ENCODE measurements at places on chromosomes 3 and 15. TPM values are rescaled to one million over a fixed set of nuclear protein-coding genes. Genes with fewer than 3 reads are reported as not detected.

DNA sequence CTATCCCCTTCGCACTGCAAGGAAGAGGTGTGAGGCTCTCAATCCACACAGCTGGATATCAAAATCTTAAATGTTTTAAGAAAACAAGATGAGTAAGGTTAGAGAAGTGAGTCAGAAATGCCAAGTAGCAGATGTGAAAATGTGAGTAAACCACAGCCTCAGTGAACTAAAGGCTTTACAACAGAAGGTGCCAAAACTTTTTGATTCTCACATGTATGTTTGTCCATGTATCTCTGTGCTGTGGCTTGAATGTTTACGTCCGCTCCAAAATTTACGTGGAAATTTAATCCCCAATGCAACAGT lies 126.8 kb upstream of the PFN2 start:
- no peak for DNase-seq

GRCh38 chr3:48407542-48408099 lies 22.3 kb downstream of the PLXNB1 start:
- no peak for DNase-seq

Gene SOX14
- not detected for polyA plus RNA-seq

- DNase-seq = no peak
Observed at GRCh38 chr15:77287385-77287784, 132.5 kb downstream of the PEAK1 start.

- no peak for DNase-seq
Observed at GRCh38 chr3:57731311-57731710, 24.8 kb upstream of the SLMAP start.

Gene ST3GAL6
- polyA plus RNA-seq = 17.3 TPM

Data from liver (tissue), 10 donors.